ENCODE measurements at places on chromosomes 11 and 22.

GRCh38 chr11:1149545-1149944 lies 8.2 kb upstream of the MUC5AC start:
- no peak for DNase-seq

DNA sequence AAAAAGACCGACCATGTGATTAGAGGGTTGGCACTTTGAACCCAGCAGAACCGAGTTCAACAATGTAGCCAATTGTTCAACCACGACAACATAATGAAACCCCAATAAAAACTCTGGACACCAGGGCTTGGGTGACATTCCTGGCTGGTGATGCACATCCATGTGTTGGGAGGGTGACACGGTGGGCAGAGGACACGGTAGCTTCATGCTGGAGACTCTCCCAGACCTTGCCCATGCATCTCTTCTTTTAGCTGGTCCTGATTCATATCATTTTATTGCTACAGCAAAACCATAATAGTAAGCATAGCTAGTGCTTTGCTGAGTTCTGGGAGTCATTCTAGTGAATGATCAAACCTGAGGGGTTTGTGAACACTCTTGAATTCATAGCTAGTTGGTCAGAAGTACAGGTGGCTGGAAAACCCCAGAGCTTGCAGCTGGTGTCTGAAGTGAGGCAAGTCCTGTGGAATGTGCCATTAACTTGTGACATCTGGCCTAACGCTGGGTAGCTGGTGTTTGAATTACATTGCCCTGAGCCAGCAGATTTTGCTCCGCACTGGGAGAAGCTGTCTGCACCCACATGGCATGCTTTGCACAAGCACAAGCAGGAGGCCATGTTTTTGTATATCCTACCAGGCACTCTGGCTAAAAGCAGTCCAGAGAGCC lies 14.0 kb downstream of the RPUSD4 start:
- no peak for DNase-seq

- peak; percentile 72 for DNase-seq
These were observed 7.6 kb upstream of the KCTD17 start for GRCh38 chr22:37043828-37044538.

DNA sequence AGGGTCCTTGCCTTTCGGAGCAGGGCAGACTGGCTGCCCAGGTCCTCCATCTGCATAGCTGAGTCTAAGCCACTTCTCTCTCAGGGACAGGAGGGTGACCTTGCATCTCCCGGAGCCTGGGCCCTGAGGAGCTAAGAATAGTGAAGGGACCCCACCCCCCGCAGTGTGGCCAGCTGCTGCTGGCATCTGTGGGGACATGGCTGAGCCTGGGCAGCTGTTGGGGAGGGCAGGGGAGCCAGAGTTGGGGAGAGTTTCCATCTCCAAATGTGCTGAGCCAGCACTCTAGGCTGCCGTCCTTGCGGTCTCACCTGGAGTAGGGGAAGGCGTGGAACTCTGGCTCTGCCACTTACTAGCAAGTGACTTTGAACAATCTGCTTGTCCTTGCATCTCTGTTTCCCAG lies 34.8 kb upstream of the SHISAL1 start:
- DNase-seq: no peak

- DNase-seq: no peak
These were observed 184.0 kb upstream of the GUCY1A2 start for GRCh38 chr11:107202241-107202640.

GRCh38 chr11:95398437-95399112 lies 167.6 kb upstream of the SESN3 start:
- DNase-seq: no peak

Measured in activated CD8-positive, alpha-beta T cell treated with anti-CD3 and anti-CD28 coated beads, Interleukin-2, amount 10 ng/mL, durations not matched to agents 7 days and 5 days (primary cell).